Gastroesophageal sphincter (tissue), 4 donors: ENCODE measurements at places on chromosomes 12 and 14.

DNA sequence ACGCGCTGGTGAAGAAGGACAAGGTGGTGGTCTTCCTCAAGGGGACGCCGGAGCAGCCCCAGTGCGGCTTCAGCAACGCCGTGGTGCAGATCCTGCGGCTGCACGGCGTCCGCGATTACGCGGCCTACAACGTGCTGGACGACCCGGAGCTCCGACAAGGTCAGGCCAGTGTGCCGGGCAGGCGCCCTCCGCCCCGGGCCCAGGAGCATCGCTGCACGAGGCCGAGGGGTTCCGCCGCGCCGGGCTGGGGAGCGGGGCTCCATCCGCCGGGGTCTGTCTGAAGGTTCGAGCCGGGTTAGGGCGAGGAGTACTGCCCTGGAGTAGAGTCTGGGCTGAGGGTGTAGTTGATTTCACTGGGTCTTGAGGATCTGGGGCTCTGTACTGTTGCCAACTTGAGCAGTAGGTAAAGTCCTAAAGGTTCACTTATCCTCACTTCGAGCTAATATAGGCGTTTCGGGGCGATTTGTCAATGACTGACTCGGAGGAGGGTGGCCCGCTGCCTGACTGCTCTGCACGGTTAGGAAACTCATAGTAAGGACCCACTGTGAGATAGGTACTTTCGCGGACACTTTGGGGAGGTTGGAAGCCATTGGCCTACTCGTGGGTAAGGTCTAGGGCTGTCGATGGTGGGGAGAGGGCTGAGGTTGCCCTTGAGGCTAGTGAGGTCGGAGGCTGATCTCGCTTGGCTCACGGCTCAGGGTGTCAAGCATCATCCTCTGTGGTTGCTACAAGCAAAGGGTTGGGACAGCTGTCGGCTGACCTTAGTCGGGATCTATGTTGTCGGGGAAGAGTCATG, 574 bp downstream of the GLRX5 start:
- no peak for ATAC-seq

- no peak for ATAC-seq
Observed at GRCh38 chr12:1947081-1947480, 28.6 kb upstream of the CACNA2D4 start.

- no peak for ATAC-seq
Observed at GRCh38 chr12:53995002-53995377, 5.0 kb upstream of the HOXC9 start.

GRCh38 chr14:24415421-24416253, 13.8 kb downstream of the CBLN3 start:
- ATAC-seq = no peak

DNA sequence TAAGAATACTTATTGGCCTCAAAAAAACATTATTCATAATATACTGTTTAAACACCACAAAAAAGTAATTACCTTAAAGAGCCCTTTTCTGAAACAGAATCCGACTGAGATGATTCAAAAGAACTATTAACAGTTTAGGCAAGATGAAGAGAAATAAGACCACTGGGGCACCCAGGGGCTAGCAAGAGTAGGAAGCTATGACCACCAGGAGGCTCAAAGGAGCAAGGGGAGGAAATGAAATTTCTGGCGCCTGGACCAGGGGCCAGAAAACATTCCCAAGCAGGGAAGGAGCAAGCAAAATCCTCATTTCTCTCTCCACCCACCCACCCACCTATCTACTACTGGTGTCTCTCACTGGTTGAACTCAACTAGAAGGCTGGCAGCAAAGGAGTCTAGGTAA, 6.3 kb upstream of the DCAF4 start:
- no peak for ATAC-seq

DNA sequence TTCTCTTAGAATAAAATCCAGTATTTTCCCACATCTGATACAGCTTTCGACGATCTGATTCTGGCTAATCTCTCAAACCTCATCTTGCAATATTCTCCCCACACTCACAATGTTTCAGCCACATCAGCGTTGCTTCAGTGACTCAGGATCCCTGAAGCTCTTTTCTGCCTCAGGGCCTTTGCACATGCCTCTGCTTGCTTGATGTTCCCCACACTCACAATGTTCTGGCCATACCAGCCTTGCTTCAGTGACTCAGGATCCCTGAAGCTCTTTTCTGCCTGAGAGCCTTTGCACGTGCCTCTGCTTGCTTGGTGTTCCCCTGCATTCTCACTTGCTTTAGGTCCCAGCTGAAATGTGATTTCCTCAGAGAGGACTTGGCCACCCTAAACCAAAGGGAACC, 2.6 kb downstream of the C12orf42 start:
- no peak for ATAC-seq

DNA sequence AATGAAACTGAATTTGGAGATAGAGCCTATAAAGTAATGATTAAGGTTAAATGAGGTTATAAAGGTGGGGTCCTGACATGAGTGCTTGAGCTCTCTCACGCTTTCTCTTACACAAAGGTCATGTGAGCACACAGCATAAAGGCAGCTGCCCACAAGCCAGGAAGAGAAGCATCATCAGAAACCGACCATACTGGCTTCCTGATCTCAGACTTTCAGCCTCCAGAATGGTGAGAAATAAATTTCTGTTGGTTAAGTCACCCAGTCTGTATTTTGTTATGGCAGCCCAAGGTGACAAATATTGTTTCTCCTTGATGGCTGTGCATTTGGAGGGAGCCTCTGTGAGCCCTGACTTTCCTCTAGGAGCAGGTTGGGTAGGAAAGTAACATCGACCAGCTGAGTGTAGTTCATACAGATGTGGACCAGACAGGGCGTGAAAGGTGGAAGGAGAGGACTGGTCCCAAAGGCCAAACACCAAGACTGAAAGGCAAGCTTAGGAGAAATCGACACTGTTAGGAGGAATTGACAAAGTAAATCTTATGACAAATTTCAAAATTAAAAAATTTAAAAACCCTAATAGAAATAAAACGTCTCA, 97.6 kb upstream of the SLC38A2 start:
- no peak for ATAC-seq

- ATAC-seq = peak; percentile 70
Observed at GRCh38 chr12:48973941-48974673, 2.6 kb upstream of the WNT10B start.

DNA sequence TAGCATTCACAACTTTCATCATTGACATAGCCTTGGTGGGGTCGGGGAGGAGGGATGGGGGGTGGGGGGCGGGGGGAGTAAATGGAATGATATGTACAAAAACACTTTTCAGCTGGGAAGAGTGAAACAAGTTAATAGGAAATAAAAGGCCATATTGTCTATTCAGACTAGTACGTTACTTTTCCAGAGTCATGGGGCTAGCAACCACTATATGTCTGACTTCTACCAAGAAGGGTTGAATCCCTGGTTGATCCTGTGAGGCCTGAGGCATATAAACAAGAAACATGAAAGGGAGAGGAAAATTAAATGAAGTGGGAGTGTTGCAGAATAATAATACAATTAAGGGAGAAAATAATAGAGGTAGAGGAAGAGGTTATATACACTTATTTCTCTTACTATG, 225.5 kb downstream of the ERC1 start:
- no peak for ATAC-seq

DNA sequence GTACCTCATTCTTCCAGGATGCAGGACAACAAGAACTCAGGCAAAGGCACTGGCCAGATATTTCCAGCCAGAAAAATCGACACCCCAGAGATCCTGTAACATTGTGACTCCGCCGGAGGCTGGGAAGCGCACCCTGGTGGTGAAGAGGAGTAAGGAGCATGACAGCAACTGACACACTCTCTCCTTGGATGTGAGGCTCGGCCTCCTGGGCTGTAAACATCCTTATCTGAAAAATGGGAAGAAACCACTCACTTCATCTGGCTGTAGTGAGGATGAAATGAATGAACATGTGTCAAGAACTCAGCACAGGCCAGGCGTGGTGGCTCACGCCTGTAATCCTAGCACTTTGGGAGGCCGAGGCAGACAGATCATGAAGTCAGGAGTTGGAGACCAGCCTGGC, 27.5 kb downstream of the TCHP start:
- no peak for ATAC-seq

DNA sequence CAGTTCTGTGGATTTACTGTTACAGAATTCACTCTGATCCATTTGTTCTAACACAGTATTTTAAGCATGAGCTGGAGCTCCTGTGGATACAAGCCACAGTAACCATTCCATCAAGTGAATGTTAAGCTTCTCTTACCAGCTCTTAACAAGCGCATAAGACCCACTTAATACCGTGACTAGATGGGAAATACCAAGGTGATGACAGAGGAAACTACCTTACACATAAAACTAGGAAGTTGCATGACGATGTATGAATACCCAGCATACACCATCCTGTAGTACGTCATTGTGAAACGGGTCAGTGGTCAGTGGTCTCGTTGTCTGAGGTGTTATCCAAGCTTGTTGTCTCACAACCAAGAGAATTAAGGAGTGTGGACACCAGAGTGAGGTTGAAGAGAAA, 2.0 kb upstream of the GALC start:
- ATAC-seq = no peak

DNA sequence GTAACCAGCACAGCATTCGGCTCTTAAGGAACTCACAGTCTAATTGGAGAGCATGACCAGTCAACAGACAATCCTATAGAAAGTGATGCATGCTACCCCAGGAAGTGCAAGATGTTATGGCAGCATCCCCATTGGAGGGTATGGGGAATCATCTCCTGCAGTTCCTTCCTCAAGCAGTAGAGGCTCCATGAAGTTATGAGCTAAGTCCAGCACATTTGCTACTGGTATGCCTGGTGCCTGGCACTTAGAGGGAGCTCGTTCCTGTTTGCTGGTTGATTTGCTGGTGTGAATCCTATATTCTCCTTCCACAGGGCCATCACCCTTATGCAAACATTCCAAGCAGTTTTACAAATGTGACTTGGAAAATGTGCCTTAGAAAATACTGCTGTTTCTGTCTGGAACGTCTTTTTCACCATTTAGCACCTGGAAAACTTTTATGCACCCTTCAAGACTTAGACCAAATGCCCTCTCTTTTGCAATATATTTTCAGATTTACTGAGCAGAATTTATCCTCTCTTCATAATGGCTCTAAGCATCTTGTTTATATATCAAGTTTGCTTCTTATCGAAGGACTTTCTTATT, 136.1 kb upstream of the WSCD2 start:
- ATAC-seq = no peak

DNA sequence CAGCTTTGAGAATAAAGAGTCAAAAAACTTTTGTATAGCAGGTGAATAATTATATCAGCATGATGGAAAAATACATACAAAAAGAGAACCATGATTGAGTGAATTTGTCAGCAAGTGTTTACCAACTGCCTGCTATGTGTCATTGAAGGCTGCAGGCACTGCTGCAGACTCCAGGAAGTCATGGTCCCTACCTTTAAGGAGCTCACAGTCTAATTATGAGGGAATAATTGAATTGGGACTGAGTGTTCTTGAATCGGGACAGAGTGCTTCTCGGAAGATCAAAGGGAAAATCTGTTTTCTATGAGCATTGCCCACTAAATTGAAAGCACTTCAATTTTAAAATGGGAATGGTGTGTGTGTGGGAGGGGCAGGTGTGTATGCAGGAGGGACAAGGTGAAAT, 9.5 kb downstream of the OR10AD1 start:
- no peak for ATAC-seq

GRCh38 chr14:88013750-88014349, 8.9 kb downstream of the GPR65 start:
- ATAC-seq = peak; percentile 83

- ATAC-seq = no peak
Observed at GRCh38 chr12:95312656-95313055, 95.0 kb downstream of the VEZT start.

- ATAC-seq = no peak
Observed at GRCh38 chr12:76194724-76195123, 110.2 kb upstream of the NAP1L1 start.

GRCh38 chr12:31331242-31331641, 5.3 kb upstream of the SINHCAF start:
- no peak for ATAC-seq

- peak; percentile 82 for ATAC-seq
Observed at GRCh38 chr12:106139422-106140171, 843 bp upstream of the NUAK1 start.

GRCh38 chr12:68422956-68423574, 90.9 kb upstream of the MDM1 start:
- ATAC-seq = no peak

GRCh38 chr12:26469421-26470180, 274.2 kb downstream of the SSPN start:
- no peak for ATAC-seq

DNA sequence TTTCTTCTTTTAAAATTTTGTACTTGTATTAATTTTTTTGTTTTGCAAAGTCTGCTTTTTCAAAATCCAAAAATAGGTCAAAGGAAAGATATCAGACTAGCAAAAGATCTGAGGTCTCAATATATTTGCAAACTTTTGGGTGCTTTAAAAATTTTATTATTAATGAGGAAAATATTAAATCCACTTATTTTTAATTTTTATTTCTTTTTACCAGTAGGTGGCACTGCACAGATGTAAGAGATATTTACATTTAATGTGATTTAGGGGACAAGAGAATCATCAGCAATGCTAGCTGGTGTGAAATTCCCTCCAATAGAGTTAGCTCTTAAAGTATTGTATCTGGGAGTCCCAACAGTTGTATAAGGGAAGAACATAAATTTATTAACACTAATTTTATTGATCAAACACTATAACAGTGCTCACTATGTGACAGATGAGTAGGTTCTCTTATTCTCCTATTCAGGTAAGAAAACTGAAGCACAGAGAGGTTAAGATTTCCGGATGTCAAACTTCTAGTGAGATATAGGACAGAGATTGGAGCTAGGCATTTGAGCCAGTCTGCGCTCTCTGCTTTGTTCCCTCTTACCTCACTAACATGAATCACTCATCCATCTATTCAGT, 30.5 kb downstream of the ALX1 start:
- ATAC-seq = no peak

DNA sequence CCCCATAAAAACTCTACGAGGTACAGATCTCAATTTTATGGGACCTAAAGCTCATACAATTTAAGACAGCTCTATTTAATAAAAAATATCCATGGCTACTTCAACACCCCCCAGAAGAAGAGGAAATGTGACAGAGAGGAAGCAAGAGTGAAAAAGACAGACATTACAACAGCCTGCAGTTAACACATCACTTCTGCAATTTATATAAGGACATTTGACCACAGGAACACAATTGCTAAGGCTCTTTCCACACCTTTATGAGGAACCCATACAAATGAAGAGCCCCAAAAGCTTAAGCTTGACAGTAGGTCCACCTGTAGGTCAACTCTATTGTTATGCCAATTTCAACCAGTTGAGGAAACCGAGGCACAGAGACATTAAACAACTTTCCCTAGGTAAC, 5.6 kb downstream of the OR10P1 start:
- ATAC-seq = no peak

DNA sequence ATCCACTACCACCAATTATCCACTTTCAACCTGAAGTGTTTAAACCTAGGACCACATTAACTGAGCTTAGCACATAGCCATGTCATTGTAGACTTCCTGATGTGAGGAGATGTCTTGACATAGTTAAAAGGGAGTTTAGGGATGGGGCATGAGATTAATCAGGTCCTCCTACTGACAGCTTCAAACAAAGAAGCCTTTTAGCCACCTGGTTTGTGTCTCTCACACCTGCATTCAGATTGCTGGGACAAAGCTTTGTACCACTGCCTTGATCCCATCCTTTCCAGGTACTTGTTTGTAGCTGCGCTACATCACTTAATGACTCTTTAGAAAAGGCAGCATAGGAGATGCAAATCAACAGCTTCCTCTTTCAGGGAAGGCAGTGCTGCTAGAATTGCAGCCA, 340.7 kb upstream of the DDHD1 start:
- no peak for ATAC-seq
